ENCODE measurements at places on chromosomes 4 and X.
A peak's percentile ranks its signal among the peaks of the same experiment; 100 is the strongest.

GRCh38 chrX:155046129-155046810, 19.6 kb downstream of the FUNDC2 start:
- peaks cover 4% of the 10 kb centered on the region for H3K36me3 ChIP-seq
- no peaks in the 10 kb centered on the region for H3K4me1 ChIP-seq
- H3K27me3 ChIP-seq: no peaks in the 10 kb centered on the region
- DNase-seq: no peak

DNA sequence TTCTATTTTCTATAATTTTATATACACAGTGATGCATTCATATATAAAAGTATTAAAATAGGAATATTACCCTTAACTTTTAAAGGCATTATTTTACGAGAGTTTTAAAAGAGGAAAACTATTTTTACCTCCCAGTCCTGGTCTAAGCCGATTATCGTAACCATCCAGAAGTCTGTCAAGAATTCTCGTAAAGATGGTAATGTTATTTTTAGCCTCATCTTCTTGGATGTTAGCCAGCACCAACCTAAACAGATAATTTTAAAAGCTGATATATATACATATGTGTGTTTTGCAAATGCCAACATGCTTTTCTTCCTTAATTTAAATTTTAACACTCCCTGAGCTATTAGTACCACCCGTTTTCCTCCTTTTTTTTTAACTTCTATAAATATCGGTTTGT, 4.0 kb downstream of the GABRA2 start:
- H3K4me3 ChIP-seq: no peak overlapping the region
- H3K27me3 ChIP-seq: peaks cover 16% of the 10 kb centered on the region
- DNase-seq: no peak
- H3K27ac ChIP-seq: no peak overlapping the region
- H3K4me1 ChIP-seq: peaks cover 8% of the 10 kb centered on the region

DNA sequence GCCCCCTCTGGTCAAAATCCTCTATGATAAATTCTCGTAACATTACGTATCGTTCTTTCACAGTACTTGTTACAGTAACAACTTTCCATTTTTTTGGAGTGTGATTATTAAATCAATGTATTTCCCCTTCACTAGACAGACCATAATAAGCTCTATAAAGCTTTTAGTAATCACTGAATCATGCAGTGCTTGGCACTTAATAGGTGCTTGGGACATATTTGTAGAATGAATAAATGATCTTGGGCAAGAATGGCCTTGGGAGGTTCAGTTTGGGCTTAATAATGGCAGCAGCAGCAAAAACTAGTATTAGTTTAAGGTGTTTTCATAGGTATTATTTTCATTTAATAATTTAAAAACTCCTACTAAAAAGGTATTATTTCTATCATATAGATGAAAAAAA, 33.4 kb upstream of the SFRP2 start:
- no peaks in the 10 kb centered on the region for H3K4me1 ChIP-seq
- no peak for DNase-seq
- no peak overlapping the region for H3K27ac ChIP-seq
- H3K4me3 ChIP-seq: no peak overlapping the region

- H3K4me3 ChIP-seq: peak overlapping the region; percentile 86
- H3K27me3 ChIP-seq: no peaks in the 10 kb centered on the region
- no peaks in the 10 kb centered on the region for H3K36me3 ChIP-seq
- H3K4me1 ChIP-seq: no peaks in the 10 kb centered on the region
Observed at GRCh38 chrX:84188320-84188834, 378 bp upstream of the RPS6KA6 start.

- no peaks in the 10 kb centered on the region for H3K4me1 ChIP-seq
- no peaks in the 10 kb centered on the region for H3K27me3 ChIP-seq
- H3K27ac ChIP-seq: no peak overlapping the region
- DNase-seq: no peak
- no peak overlapping the region for H3K4me3 ChIP-seq
- H3K36me3 ChIP-seq: no peaks in the 10 kb centered on the region
Observed at GRCh38 chr4:113109106-113109718, 59.8 kb downstream of the ANK2 start.

- peaks cover 13% of the 10 kb centered on the region for H3K36me3 ChIP-seq
- no peaks in the 10 kb centered on the region for H3K27me3 ChIP-seq
- H3K27ac ChIP-seq: no peak overlapping the region
Observed at GRCh38 chrX:78124307-78124706, 15.1 kb downstream of the TAF9B start.

GRCh38 chr4:166284221-166284620, 411.2 kb downstream of the TLL1 start:
- no peaks in the 10 kb centered on the region for H3K27me3 ChIP-seq
- no peaks in the 10 kb centered on the region for H3K36me3 ChIP-seq
- H3K4me3 ChIP-seq: no peak overlapping the region
- no peaks in the 10 kb centered on the region for H3K4me1 ChIP-seq
- no peak for DNase-seq
- no peak overlapping the region for H3K27ac ChIP-seq

Data from trophoblast cell (in vitro differentiated cells and primary cell).